ENCODE measurements at places on chromosomes 3 and 15. TPM values are rescaled to one million over a fixed set of nuclear protein-coding genes. Genes with fewer than 3 reads are reported as not detected.

The DPPA2 gene
- 0.92 TPM for polyA plus RNA-seq

The MUC13 gene
- 0.83 TPM for polyA plus RNA-seq

The HIGD2B gene
- polyA plus RNA-seq, result not detected

The FBXO40 gene
- not detected for polyA plus RNA-seq

The WDR93 gene
- polyA plus RNA-seq, result 4.1 TPM

The FILIP1L gene
- polyA plus RNA-seq, result 21.7 TPM

The DLL4 gene
- 8.9 TPM for polyA plus RNA-seq

The TMCC1 gene
- polyA plus RNA-seq, result 25.3 TPM

The PLSCR2 gene
- 1.2 TPM for polyA plus RNA-seq

- DNase-seq, result no peak
Measured at GRCh38 chr3:99066863-99067262, 165.4 kb upstream of the DCBLD2 start.

- DNase-seq, result no peak
Measured at GRCh38 chr3:158355623-158356588, 215.1 kb upstream of the MLF1 start.

GRCh38 chr15:70702584-70702983 lies 60.8 kb downstream of the UACA start:
- DNase-seq, result no peak

DNA sequence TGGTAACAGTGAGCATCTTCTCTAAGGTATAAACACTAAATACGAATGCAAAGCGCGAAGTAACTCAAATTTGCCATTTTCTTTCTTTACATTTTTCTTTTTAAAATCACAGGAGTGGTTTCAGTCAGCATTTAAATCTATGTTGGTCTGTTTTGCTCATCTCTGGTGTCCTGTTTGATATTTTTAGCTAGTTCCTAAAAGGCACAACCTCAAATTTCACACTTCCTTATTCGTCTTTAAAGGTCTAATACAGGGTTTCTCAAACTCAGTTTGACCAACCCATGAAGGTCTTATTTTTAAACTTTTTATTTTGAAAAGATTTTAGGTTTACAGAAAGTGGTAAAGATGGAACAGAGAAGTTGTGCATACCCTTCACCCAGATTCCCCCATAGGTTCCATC lies 201.1 kb downstream of the MAGI1 start:
- DNase-seq, result no peak

DNA sequence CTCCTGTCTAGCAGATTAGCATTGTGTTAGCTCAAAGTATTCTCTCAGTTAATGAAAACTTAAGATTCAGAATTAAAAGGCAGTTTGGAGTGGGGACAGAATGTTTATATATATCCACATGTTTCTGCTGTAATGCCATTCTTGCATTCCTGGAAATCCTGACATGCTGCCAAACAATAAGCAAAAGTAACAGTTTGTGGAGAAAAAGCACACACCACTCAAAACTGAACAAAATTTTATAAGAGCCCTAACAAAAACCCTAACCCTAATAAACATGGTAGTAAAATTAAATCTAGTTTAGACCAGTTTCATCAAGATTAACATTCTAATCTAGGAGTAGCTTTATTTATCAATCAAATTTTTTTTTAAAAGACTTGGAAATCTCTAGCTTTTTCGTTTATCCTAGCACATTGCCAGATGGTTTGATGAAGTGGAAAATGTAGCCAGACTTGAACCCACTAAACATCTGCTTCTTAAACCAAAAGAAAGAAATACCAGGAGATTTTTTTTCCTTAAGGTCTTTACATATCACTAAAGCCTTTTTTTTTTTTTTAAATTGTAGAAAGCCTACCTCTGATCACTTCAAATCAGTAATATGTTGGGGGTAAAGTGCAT lies 3.7 kb downstream of the TCAIM start:
- no peak for DNase-seq

GRCh38 chr3:19147905-19148767 lies at the start of gene KCNH8:
KCNH8 (plus strand) TSS chr3:19148510; CDS start chr3:19148720, 210 bp downstream.
- DNase-seq, result no peak

GRCh38 chr3:140311428-140311827 lies 366.4 kb upstream of the TRIM42 start:
- no peak for DNase-seq

GRCh38 chr3:171155122-171155700 lies 128.7 kb upstream of the SLC2A2 start:
- DNase-seq, result no peak

- DNase-seq, result no peak
Measured at GRCh38 chr3:47197287-47197686, 33.4 kb upstream of the SETD2 start.

GRCh38 chr3:51297333-51297732 lies 87.8 kb upstream of the MANF start:
- DNase-seq, result no peak

GRCh38 chr3:195838714-195839113 lies 27.0 kb upstream of the MUC4 start:
- no peak for DNase-seq

DNA sequence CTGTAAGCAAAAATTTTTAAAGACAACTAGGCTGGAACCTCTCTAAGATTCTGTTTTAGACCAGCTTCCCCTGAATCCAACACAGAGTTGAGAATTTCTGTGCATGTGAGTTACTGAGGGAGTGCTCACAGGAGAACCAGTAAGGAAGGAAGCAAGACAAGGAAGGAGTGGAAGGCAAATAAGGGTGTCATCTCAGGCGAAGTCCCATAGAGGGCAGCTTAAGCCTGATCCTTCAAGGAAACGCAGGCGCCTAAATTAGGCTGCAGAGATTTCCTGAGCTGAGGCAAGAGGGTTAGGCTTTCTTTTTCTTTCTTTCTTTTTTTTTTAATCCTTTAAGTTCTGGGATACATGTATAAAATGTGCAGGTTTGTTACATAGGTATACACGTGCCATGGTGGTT lies 36.2 kb upstream of the COL6A6 start:
- DNase-seq, result peak; percentile 26

DNA sequence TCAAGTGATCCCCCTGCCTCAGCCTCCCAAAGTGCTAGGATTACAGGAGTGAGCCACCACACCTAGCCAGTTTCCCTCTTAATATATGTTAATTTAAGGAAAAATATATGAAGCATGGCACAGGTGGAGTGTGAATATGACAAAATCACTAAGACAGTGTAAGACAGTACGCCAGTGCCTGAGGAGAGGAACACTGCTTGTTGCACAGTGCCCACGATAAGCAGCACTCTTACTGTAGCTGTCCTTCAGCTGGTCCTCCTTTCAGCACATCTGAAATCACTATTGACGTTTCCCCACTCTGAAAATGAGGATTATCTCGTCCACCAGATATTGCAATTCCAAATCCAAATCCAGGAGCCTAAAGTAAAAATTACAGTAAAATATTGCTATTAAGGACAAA lies 49.3 kb downstream of the TJP1 start:
- no peak for DNase-seq

GRCh38 chr3:36678216-36679013 lies 85.9 kb downstream of the DCLK3 start:
- no peak for DNase-seq

DNA sequence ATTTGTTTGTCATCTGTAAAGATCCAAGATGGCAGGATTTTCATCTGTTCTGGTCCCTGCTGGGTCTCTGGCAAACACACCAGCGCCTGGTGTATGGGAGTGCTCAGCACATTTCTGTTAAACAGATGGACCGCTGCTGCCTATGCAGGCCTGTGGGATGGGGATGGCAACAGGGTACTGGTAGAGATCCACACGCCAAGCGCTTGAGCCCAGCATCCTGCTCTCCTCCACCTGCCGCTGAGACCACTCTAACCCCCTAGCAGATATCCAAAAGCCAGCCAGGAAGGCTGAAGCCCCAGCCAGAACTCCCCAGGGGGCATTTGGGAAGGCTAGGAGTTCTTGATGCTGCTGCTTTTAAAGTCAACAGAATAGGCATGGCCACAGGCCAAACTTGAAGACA lies 31.7 kb downstream of the ZNF445 start:
- DNase-seq, result no peak

DNA sequence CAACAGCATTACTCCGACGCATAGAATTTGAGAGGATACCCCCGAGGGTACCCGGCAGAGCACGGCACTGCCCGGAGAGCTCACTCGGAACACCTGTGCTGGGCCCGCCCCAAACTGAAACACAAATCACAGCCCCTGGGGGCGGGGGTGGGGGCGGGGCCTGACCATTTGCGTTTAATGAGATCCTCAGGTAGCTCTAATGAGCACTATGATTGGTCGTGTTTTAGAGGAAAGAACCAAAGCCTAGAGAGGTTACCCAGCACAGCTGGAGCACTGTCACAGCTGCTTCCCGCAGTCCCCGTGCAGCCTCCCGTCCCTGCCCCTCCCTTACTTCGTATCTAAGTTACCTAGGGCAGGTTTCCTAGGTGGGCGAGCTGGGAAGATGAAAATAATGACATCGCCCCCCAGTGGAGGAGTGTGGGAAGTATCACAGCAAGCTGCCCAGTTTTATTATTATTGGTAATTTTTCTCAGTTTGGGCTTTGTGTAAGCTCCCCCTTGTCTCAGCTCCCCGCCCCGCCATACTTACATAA lies 187.1 kb downstream of the PDE8A start:
- DNase-seq, result no peak

GRCh38 chr3:124800076-124800475 lies 69.8 kb downstream of the UMPS start:
- DNase-seq, result no peak

DNA sequence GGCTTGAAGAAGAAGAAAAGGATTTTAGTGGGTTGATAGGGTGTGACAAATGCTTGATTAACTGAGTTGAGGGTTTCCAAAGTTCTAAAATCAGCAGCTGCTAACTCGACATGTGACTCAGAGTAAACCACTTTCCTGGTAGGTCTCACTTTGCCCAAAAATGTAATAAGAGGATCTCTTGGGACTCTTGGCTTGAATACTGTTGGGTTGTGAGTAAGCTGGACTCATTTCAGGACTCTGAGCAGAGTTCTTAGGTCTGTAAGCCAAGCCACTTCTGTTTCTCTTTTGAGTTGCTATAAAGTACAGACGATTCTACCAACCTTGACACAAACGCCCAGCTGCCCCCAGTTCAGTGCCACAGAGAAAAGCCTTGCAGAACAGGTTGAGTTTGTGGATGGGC lies 241.1 kb downstream of the ZNF621 start:
- no peak for DNase-seq

DNA sequence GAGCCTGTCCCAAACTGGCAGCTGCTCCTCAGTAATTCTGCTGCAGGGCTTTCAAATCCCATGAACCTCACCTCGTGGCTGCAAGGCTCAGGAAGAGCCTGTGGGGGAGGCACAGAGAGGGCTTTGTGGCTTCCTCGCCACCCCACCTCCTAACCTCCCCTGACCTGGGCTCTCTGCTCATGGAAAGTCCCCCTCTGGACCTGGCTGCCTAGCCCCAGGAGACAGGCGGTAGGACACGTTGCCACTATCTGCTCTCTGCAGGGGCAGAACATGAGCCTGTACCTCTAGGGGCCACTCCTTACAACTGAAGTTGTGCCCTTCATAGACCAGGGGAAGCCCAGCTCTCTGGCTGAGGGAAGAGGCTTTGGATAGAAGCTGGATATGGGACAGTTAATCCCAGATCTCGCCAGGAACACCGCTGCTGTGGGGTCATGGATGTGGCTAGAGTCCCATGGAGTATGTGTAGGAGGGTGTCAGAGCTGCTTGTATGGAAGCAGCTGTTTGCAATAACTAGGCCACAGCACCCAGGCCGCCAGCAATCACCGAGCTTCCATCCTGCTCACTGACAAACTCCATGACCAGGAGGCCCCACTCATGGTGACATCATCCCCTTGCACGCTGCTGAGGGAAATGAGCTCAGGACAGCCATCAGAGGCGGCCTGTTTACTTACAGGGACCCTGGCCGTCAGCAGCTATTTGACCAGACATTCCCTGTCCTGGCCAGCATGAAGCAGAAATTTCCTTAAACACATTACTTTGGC lies 34.0 kb upstream of the CILP start:
- DNase-seq, result no peak

DNA sequence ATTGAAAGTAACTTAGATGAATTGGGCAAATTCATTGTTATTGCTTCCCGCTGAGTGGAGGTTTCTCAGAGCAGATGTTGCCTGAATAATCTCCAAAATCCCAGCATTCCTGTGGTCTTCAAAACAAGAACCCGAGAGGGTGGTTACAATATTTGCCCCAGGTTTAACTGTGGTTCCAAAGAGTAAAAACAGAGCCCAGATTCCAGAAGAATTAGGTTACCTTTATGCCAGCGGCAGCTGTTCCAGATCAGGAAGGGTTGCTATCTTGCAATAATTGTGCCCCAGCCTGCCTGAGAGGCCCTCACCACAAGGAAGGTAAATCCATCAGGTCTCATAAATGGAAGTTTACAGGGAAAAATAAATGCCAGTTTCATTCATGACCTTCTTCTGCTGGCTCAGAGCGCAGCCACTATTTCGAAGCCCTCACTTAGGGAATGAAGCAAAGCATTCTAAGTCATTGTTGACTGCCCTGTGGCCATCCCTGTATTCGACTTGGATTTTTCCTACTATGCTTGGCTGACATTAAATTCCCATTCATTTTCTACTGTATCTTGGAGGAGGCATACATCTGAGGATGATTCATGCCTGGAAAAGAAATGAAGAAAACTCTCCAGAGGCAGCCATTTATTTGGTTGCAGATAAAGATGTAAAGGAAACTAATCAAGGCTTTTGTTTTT lies 54.6 kb downstream of the SSUH2 start:
- DNase-seq, result no peak

DNA sequence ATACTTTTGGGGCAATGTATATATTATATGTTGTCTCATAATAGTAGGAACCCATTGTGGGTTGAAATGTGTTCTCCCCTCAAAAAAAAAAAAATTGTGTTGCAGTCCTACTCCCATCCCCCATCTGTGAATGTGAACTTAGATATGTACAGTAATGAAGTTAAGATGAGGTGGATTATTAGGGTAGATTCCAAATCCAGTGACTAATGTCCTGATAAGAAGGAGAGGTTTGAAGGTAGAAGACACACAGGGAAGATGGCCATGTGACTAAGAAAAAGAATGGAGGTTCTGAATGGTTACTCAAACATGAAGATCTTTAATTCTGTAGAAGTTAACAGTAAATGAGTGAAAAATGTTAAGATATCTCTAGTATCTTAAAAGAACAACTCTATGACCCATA lies 3.0 kb upstream of the ATOSA start:
- DNase-seq, result no peak

GRCh38 chr15:87907676-87908446 lies 348.7 kb downstream of the NTRK3 start:
- no peak for DNase-seq

GRCh38 chr3:171875923-171876412 lies 32.8 kb downstream of the TMEM212 start:
- no peak for DNase-seq

DNA sequence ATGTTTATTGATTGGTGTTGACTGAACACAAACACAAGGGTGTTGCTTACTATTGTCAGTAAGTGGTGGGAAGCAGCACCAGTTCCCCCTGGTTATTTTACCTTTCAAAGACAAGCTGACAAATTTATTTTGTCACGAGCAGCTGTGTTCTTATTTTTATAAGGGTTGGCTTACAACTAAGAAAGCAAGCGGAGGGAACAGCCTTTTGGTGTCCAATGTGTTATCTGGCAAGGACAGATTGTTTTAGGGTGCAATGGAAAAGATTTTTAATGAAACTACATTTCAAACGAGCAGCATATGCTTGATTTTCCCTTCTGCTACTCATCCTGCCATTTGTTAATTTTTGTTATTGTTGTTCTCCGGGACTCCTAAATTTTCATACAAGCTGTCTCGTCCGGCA lies 920.6 kb upstream of the CFAP20DC start:
- no peak for DNase-seq
